AG10803 (cell line): ENCODE measurements at places on chromosomes 4 and X.

GRCh38 chr4:105014234-105014633 lies 132.4 kb upstream of the TET2 start:
- DNase-seq = no peak

GRCh38 chr4:73193659-73194058 lies 64.9 kb downstream of the ANKRD17 start:
- no peak for DNase-seq

DNA sequence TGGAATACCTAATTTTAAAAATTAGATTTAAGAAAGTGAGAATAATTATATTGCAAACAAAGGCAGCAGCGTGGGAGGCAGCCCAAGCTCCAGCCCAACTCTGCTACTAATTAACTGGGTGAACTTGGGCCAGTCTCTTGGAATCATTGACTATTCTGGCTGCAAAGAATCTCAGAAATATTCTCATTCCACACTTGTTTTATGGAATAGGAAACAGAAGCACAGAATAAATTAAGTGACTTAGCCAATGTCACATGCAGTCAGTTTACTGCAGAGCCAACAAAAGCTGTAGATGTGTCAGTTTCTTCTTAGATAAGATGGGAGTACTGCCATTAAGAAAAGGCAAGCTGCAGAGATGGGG lies 132.6 kb upstream of the FAM9B start:
- DNase-seq = peak; percentile 49

DNA sequence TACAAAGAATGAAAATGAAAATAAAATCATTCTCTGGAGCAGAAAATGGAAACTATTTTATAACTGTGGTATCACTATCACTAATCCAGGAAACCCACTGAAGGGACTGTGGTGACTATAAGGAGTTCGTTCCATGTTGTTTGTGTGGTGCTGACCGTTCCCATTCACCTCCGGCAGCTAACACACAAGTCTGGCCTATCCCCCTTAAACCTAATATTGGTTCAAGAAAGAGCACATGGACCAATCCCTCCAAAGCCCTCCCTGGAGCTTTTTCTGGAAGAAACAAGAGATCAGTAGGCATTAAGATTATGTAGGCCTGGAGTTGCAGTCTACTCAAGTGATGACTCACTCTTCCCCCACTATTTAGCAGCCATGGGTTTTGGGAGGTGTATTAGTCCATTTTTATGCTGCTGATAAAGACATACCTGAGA lies 25.9 kb upstream of the FAM241A start:
- DNase-seq = no peak

- no peak for DNase-seq
Observed at GRCh38 chrX:16433021-16433420, 216.9 kb upstream of the S100G start.

GRCh38 chrX:14616836-14617235 lies 87.5 kb downstream of the GLRA2 start:
- peak; percentile 93 for DNase-seq

DNA sequence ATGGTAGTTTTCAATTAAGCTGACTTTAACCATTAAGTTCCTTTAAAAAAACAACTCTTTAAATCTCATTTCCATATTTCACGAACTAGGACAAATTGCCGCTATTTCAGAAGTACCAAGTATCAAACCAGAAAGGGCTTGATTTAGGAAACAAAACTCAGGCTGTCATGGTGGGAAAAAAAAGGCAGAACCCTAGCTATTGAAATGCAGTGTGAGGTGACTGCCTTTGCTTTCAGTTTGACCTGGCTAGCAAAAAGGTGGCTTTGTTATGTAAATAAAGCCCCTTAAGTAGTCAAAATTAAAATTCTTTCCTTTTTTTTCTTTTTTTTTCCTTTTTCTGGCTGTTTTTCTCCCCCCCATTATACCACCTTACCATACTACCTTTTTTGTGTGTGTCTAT lies 40.6 kb upstream of the CYP2U1 start:
- no peak for DNase-seq

DNA sequence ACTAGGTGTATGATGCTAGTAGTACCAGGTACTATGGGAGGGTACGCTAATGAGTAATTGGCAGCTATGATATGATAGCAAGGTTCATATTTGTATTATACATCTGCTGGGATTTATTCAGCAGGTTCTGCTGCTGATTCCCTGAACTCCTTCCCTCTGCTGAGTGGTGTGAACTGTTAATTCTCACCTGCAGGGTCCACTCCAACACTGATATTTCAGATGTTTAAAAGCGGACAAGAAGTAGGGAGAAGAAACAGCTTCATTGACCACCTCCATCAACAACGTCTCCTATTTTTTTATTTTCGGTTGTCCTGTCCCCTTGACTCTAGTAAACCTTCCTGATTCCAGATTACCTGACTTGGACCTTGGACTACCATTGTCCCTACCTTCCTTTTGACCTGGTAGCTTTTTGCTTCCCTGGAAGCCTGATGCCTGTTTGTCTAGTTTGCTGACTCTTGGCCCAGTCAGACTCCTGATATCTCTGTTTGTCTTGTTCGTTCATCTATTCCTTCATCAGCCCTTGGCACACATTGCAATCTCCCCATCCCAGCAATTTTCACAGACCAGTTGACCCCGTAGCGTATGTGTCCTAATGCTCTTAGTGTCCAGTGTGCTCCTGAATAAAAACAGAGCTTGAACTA lies 34.0 kb upstream of the RNF128 start:
- DNase-seq = no peak

DNA sequence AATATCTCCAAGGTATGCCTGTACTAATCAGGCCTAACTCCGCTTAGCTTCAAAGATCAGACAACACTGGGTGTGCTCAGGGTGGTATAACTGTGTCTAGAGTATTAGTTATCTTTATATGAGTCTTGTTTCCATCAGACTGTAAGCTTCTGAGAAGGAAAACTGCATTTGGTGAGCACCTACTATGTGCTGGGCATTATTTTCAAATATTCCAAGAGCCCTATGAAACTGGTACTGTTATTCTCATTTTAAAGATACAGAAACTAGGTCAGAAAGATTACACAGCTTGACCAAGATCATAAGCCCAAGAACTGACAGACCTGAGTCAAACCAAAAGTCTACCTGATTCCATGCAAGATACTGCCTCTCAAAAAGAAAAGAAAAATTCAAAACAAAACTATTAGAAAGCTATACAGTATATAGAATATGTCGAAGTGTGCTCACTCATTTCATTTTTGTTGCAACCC lies 44.4 kb downstream of the LRBA start:
- no peak for DNase-seq

DNA sequence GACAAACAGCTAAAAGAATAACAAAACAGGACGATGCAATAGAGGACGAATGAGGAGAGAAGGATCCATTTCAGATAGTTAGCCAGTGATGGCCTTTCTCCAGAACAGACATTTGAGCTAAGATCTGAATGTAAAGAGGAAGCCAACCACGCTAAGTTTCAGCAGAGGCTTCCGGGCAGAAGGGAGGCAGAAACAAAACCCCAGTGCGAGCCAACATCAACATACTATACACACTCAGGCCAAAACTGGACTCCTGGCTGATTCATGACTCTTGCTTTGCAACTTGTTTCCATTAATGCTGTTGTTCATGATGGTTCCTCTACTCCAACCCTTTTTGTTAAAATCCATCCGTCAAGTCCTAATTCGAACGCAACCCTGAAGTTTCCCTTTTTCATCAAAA lies 730.3 kb downstream of the TRIML1 start:
- DNase-seq = no peak

GRCh38 chrX:142998447-142999198 lies 27.1 kb upstream of the SPANXN4 start:
- no peak for DNase-seq

DNA sequence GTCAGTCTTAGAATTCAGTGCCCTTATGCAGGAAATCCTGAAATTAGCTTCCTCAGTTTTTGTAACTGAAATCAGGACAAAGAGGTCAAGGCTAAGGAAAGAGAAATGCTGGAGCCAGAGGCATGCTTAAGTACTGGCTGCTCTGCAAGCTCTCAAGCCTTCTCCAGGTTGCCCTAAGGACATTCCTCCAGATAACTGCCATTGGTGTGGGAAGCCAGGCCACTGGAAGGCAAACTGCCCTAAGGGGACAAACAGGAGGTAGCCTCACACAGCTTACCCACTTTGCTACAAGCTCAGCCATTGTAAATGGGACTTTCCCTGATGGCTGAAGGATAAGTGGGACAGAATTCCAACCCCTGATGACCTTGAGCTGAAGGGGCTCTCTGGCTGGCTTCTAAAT lies 606.9 kb upstream of the PCDH10 start:
- DNase-seq = no peak

GRCh38 chr4:38779790-38780189 lies 3.0 kb downstream of the TLR10 start:
- DNase-seq = no peak

DNA sequence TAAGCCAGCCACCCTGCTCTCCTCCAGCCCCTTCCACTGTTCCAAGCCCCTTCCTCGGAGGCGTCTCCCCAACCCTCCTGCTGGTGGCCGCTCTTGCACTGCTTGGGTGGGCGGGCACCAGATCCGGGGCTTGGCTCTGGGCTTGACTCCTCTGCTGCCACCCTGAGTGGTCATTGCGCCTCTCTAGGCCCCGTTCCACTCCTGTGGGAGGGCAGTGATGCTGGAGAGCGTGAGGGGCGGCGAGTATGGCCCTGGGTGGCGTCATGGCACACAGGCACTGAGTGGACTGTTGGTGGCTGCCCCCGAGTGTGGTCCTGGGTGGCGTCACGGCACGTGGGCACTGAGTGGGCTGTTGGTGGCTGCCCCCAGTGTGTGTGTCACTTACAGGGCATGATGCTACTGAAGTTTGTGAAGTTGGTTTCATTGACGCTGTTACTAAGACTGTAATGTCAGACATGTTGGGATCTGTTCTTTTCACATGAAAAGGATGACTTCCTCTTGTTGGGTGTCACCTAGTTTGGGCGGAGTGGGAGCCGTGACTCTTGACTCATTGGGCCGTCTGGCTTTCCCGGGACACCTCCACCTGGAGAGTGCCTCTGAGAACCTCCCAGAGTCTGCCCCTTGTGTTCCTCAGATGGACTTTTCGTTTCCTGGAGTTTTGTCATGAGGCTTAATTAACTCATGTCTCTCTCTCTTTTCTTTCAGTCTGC lies 55.9 kb upstream of the HGFAC start:
- no peak for DNase-seq

DNA sequence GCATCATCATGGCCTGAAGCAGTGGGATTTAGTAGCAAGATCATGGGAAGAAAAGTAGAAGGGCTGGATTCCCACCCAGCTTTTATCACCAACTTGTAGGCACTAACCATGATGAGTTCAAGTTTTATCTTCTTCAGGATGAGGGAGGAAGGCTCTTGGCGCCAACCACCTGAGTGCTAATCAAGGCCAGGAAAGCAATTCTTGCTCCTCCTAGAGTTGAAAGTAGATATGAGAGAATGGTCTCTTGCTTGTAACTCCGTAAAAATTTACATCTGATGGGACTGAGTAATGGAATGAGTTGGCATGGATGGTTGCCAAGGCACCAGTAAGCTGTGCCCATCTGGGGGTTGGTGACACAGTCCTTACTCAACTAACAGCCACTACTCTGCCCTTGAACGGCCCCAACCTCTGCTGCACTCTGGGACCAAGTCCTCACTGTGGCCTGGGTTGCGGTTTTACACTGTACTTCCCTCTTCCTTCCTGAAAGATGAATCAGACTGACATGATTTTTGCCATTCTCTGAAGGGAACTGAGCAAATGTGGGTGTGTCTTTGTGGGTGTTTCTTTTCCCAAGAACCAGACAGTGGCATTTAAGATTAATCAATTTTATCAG lies 39.4 kb upstream of the NDP start:
- peak; percentile 85 for DNase-seq

GRCh38 chr4:85747882-85748491 lies 273.0 kb downstream of the ARHGAP24 start:
- peak; percentile 87 for DNase-seq

DNA sequence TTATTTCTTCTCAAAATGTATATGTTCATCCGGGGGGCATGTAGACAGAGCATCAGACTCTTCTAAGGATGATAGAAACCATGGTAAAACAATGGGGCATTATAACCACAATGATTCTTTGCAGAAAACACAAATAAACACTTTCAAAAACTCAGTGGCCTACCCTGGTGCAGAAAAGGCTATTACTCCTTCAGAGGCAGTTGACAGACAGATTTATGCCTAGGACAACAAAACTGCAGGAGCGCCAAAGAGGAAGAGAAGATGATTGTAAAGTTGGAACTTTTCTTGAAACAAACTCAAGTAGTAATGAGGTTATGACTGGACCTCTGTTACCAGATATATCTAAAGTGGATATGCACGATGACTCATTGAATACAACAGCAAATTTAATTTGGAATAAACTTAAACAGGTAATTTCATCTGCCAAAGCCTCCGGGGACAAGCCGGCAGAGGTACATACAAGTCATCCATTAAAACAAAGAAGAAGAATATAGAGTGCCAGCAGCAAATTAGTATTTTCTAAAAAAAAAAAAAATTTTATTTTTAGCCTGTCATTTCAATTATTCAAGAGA lies 1068.4 kb upstream of the INTU start:
- no peak for DNase-seq

DNA sequence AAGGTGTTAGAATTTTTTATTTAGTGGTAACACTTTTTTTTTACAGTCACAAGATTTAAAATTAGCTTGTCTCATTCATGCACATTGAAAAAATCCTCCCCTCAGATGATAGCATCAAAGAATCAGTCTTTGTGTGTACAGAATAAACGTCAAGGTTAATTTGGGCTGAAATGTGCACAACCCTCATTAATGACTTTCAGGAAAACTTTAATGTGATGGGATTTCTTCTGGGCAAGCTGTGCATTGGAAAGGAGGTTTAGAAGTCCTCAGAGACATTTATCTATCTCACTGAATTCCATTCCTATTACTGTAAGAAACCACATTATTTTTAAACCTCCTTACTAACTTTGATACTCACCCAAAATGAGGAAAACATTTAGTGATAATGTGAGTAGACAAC lies 88.2 kb upstream of the TECRL start:
- no peak for DNase-seq
